ENCODE measurements at places on chromosomes 1 and 21.
A peak's percentile ranks its signal among the peaks of the same experiment; 100 is the strongest.

DNA sequence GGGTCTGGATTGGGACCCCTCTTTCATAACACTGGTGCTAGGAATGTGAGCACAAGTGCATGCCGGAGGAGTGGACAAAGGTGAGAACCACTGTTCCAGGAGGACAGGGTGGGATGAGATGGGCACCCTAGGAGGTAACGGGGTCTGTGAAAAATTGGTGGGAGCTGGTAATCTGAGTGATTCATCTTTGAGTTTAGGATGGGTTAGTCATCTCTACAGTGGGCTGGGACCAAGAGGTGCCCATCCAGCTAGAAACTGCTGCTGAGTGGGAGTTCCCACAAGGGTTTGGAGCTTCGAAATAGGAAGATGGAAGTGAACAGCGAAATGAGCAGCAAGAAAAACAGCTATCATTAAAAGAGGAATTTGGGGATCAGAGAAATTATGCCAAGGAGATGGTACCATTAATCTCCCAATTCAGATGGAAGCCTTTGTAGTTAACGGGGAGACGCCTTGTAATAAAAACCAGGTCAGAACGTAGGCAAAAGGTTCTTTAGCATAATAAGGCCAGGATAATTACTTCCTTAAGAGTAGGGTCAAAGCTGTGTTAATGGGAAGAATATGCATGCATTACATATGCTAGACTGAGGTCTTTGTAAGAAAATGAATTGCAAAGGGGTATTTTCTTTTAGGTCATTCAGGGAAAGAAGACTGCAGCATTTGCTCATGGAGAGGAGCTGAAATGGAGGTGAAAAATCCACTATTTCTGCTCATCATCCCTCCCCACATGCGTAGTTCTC lies 55.5 kb downstream of the OLFML3 start:
- DNase-seq, result no peak
- H3K27ac ChIP-seq, result no peak overlapping the region
- no peaks in the 10 kb centered on the region for H3K27me3 ChIP-seq
- H3K36me3 ChIP-seq, result no peaks in the 10 kb centered on the region
- H3K4me3 ChIP-seq, result no peak overlapping the region

DNA sequence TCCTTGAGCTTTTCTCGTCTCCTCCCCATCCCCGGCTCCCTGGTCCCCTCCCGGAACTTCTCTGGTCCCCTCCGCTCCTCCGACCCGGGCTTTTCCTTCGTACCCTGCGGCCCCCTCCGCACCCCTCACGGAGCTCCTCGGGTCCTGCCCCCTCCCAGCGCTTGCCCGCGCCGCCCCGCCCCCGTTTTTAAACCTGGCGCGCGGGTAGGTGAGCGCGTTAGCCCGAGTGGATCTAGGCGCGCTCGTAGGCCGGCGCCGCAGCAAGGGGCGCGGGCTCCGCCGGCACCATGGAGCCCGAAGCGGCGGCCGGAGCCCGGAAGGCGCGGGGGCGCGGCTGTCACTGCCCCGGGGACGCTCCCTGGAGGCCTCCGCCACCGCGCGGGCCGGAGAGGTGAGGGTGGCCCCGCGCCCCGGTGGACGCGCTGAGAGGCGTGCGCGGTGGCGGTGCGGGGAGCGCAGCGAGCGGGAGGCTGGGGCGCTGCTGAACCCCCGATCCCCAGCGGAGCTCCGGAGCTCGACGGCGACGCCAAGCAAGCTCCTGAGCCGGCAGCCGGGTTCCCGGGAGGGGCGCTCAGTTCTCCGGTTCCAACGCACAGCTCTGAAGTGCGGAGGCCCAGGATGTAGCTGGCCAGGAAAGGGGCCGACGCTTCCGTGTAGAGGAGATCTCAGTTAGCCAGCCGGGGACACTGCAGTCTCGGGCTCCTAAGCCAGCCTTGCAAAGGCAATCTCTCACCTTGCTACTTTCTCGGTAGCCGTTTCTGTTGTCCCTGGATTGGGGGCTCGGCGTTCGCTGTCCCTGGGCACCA lies at the start of gene RIPPLY3:
TSS of gene RIPPLY3 (plus strand) at position 217 of the 806 bp plus-strand sequence. CDS start at position 288, 71 bp downstream.
- H3K4me3 ChIP-seq, result peak within 1 kb of the TSS; percentile 46
- H3K27me3 ChIP-seq, result peaks cover 20% of the 10 kb centered on the region
- H3K27ac ChIP-seq, result no peak within 1 kb of the TSS
- no peak for DNase-seq

- no peak for DNase-seq
- H3K27me3 ChIP-seq, result no peaks in the 10 kb centered on the region
- no peak overlapping the region for H3K27ac ChIP-seq
These were observed 8.9 kb upstream of the RBM34 start for GRCh38 chr1:235169986-235170385.

DNA sequence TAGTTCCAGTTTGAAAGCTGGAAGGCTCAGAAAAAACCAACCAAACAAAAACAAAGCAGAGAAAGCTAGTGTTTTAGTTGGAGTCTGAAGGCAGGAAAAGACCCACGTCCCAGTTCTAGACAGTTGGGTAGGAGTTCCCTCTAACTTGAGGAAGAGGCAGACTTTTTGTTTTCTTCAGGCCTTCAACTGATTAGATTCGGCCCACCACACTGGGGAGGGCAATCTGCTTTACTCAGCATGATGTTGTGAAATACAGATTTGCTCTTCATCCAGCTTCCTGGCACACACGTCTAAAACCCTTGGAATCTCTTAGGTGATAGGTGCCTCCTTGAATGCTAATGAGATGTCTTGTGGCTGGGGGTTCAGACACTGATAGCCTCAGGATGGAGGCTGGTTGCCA lies 49.1 kb upstream of the CSF3R start:
- DNase-seq, result no peak
- H3K27ac ChIP-seq, result no peak overlapping the region
- H3K36me3 ChIP-seq, result no peaks in the 10 kb centered on the region
- H3K4me3 ChIP-seq, result no peak overlapping the region
- H3K4me1 ChIP-seq, result no peaks in the 10 kb centered on the region

Measured in upper lobe of right lung (tissue), 1 donor.